ENCODE measurements at places on chromosomes 2 and 18. TPM values are rescaled to one million over a fixed set of nuclear protein-coding genes. Genes with fewer than 3 reads are reported as not detected.

The TFPI gene
- total RNA-seq, result 0.42 TPM

DNA sequence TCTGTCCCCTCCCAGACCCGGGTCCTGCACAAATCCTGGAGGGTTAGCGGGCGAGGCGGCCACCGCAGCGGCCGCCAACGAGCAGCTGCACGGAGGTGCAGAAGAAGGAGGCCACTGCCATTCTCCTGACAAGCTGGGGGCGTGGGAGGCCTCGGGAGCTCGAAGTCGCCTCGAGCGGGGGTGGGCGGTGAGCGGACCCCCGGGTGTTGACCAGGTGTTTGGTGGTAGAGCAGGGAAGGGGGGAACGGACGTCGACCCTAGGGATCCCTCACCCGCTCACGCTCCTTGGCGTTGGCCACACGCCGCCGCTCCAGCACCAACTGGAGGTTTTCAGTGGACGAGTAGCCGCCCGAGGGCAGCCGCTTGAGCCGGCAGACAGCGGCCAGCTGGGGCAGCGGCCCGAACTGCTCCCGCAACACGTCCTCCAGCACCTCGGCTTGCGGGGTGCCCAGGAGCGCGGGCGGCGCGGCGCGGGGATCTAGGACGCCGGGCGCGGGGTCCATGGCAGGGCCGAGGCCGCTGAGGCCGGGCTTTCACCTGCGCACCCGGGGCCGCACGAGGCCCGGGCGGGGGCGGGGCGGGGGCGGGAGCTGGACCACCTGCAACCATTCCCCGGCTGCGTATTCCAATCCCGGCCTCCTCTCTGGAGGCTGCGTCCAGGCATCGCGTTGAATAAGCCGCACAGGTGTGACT lies at the start of gene FIGLA:
FIGLA (minus strand) TSS at position 508 of the 693 bp plus-strand sequence; CDS start at position 503, 5 bp downstream.
- no peak for DNase-seq

GRCh38 chr18:55529581-55529980 lies 58.4 kb downstream of the TCF4 start:
- no peak for DNase-seq

GRCh38 chr18:79394534-79395307 lies 1.0 kb upstream of the NFATC1 start:
- peak; percentile 40 for DNase-seq

GRCh38 chr2:24206242-24206641 lies 31.4 kb downstream of the FAM228A start:
- DNase-seq, result no peak

The CMPK2 gene
- total RNA-seq, result 10.5 TPM

The REG1A gene
- total RNA-seq, result not detected

- DNase-seq, result no peak
These were observed 95.4 kb downstream of the FHOD3 start for GRCh38 chr18:36392979-36393287.

The STARD6 gene
- total RNA-seq, result 0.14 TPM

The TNFAIP6 gene
- total RNA-seq, result not detected

DNA sequence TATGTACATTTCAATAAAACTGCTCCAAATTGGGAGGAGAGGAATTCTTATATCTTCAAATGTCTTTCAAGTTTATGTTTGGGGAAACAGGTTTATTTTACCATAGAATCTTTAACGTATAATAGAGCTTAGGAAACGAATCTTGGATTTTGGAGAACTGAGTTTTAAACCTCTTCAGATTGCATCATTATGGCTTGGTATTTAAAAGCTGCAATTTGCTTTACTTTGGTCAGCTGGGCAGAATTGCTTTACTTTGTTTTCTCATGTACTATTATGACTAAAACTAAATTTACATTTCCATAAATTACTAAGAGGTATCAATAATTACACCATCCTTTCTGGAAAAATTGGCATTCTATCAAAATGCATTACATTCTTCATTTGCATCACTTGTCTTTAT lies 54.6 kb downstream of the BAZ2B start:
- DNase-seq, result no peak

DNA sequence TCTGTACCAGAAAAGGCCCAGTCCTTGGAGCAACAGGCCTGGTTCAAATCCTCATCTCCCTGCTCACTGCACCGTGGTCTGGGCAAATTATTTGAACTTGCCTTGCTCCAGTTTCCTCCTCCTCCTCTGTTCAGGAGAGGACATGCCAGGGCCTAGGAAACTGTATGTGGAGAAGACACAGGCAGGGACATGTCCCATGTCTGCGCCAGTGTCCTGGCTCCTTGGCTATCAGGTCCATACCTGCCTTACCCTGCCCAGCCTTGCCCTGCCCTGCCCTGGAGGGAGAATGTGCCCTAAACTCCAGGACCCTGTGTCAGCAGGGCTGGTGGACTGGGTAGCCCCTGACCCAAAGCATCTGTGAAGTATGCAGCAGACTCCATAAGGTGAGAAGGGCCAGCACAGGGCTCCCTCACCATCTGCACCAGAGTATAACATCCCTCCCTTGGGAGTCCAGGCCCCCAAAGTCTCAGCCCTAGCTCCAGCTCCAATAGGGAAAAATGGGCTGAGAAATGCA lies 165.3 kb downstream of the GALNT1 start:
- DNase-seq, result no peak

GRCh38 chr18:58674863-58675472 lies 3.7 kb downstream of the MALT1 start:
- DNase-seq, result no peak

The C2orf42 gene
- total RNA-seq, result 10.0 TPM
